ENCODE measurements at places on chromosomes 4 and X.

DNA sequence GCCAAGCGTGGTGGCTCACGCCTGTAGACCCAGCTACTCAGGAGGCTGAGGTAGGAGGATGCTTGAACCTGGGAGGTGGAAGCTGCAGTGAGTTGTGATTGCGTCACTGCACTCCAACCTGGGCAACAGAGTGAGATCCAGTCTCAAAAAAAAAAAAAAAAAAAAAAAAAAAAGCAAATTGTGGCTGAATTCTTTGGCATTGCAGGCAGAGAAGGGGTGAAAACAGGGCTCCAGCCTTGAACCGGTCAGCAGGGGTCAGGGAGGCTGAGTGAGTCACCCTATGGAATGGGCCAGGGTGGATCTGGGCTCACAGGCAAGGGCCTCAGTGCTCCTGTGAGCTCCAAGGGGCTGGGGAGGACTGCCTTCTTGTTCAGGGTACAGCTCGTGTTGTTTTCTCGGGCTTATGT lies 13.2 kb upstream of the FAM3A start:
- no peak for DNase-seq

GRCh38 chr4:103074744-103075434 lies 1.7 kb downstream of the SLC9B2 start:
- no peak for DNase-seq

GRCh38 chr4:140343303-140343702 lies 30.1 kb upstream of the SCOC start:
- DNase-seq = no peak

DNA sequence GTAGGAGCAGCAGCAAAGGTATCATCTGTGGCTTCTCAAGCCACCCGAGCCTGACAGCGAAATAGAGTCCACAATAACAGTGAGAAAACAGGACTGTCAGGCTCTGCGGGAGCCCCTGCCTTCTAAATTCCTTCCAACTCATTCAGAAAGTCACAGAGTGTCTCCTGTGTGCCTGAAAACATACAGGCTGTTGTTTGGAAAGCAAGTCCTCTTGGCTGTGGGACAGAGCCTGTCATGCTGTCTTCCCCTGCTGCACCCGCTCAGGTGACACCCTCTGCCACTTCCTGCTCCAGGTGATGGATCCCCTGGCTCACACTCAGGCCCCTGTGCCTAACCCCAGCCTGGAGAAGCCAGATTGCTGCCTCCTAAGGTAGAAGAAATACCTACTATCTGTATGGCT lies 152.3 kb downstream of the RAB28 start:
- no peak for DNase-seq

GRCh38 chr4:153789741-153790499 lies 1.0 kb upstream of the SFRP2 start:
- no peak for DNase-seq

- DNase-seq = peak; percentile 34
These were observed 1.0 kb upstream of the ARHGAP4 start for GRCh38 chrX:153926858-153927671.

DNA sequence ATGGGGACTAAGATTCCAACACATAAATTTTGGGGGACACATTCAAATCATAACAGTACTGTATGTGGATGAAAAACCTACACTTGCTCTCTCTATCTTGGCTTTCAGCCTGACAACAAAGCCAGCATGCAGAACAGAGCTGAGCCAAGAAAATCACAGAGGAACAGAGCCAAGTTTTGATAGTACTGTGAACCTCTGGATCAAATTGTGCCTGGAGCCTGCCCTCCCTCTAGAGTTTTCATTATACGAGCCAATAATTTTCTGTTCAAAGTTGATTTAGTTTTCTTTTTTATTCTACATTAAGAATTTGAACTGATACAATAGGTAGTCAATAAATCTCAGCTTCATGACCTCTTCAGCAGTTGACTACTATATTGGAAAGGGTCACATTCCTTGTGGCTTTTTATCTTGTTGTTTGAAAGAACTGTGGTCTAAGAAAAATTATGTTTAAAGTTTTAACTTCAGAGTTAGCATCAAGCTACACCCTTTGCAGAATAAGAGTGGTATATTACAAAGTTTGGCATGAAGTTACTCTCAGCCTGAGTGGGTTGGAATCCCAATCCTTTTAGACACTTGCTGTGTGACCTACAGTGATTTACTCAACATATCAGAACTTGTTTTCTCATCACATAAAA lies 31.1 kb downstream of the GRID2 start:
- no peak for DNase-seq

DNA sequence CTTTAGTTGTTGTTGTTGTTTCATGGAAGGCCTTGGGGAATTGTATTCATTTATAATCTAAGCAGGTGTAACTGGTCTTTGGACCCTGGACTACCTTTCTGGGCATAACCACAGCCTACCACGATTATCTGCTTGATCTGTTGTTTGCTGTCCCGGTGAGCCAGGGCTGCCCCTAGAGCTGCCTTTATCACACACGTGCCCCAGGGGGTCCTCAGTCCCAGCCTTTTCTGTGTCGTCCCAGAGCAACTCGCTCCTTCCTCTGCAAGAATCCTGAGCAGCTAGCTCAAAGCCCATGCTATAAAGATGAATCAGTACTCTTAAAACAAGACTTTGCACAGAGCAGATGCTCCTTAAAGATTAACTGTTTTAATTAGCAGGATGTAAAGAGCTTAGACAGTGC lies 273.2 kb downstream of the EVC2 start:
- no peak for DNase-seq

GRCh38 chrX:25070038-25070437 lies 54.3 kb upstream of the ARX start:
- DNase-seq = no peak

DNA sequence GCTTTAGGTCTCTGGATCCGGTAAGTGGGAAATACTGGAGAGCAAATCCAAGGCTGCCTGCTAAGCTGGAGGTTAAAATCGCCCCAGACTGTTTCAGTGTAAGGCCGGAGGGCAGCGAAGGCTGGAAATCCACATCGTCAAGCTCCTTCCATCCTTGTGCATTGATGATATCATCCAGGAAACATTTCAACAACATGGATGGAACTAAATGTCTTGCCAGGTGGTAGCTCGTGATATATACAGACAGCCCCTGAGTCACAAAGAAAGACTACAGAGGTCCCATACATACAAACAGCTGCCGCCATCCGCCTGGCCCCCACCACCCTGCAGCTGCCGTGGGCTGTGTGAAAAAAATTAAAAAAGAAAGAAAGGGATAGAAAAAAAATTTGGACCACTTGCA lies 148.9 kb upstream of the RBPJ start:
- DNase-seq = no peak

DNA sequence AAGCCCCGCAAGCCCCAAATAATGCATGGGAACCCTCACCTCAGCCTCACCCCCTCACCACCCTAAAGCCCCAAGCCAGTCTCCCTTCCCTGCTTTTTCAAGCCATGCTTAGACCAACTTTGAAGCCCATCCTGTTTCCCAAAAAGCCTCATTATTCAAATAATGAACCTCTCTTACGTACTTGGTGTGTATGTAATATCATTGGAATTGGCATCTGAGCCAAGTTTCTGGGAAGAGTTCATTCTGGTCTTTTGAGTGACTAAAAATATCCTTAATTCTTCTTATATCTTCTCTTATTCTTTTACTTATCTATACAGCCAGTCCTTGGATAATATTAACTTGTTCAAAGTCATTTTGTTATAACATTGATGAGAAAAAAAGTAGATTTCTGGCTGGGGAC lies 875.8 kb upstream of the SLIT2 start:
- no peak for DNase-seq

DNA sequence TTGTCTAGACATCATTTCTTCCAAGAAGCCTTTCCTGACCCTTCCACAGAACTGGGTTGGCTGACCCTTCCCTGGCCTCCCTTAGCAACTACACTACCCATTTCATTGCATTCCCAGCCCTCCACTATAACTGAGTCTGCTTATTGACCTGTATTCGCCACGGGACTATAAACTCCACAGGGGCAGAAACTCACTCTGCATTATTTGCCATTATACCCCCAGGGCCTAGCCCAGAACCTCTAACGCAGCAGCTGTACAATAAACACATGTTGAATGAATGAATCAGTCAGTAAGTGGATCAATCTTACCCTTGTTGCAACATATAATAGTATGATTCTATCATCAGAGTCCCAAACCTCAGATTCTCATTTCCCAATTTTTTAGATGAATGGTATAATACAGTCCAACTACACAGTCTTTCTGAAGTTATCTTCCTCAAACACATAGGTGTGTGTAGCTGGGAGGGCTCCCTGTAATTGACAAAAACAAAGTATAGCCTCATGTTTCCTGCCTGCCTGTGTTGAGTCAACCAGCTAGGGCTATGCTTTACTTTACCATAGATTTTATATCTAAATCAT lies 209.3 kb downstream of the CHIC2 start:
- DNase-seq = no peak

GRCh38 chr4:37109756-37110155 lies 134.8 kb upstream of the NWD2 start:
- no peak for DNase-seq

GRCh38 chrX:77167993-77168392 lies 279.2 kb upstream of the FGF16 start:
- DNase-seq = no peak

All from stimulated activated CD8-positive, alpha-beta memory T cell treated with anti-CD3 and anti-CD28 coated beads, Interleukin-4, amount 100 ng/mL, for 4 hours (primary cell).